ENCODE measurements at places on chromosomes 3 and 15.

DNA sequence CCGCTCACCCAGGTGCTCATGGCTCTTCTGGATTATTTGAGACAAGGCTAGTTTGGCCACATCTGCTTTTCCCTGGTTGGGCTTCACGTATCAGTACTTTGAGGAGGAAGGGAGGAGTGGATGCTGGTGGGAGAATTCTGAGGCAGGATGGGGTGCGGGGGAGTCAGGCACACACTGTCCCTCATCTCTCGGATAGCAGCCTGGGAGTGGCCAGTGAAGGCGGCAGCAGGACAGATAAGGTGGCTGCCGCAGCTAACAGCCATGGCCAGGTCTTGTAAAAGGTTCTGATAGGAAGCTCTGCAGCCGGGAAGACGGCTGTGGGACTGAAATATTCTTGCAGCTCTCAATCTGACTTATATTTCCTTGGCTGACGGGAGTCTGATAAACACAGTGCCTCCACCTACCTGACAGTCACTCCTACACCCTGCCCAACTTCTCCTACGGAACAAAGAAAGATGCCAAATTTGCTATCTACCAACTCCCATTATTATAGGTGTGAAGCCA lies 87.3 kb downstream of the MESD start:
- DNase-seq = no peak

DNA sequence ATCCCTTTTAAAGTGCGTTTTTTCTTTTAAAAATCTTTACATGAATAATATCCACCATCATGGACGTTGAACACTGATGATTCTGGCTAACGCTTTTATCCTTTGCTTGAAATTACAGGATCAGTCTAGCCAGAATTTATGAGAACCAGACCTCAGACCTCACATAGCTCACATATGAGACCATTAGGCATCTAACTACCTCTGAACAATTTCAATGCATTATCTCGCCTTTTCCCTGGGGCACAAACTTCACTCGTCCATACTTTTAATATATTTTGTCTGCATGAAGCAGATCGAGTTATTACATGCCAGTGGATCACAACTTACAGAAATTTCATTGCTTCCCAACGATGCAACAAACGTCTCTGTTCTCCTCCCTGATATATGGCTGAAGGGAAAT lies 105.6 kb downstream of the MEIS2 start:
- DNase-seq = no peak

GRCh38 chr3:47347217-47347801 lies 33.5 kb upstream of the PTPN23 start:
- DNase-seq = no peak

- DNase-seq = no peak
These were observed 74.4 kb downstream of the THRB start for GRCh38 chr3:24420224-24420623.
